ENCODE measurements at places on chromosomes 1 and 21. TPM values are rescaled to one million over a fixed set of nuclear protein-coding genes. Genes with fewer than 3 reads are reported as not detected.

The C1orf105 gene
- polyA plus RNA-seq = 60.8 TPM

The TFF2 gene
- not detected for polyA plus RNA-seq

The FTCD gene
- polyA plus RNA-seq = 49.2 TPM

The PLA2G2C gene
- 1.1 TPM for polyA plus RNA-seq
